ENCODE measurements at places on chromosomes 3 and 15.

DNA sequence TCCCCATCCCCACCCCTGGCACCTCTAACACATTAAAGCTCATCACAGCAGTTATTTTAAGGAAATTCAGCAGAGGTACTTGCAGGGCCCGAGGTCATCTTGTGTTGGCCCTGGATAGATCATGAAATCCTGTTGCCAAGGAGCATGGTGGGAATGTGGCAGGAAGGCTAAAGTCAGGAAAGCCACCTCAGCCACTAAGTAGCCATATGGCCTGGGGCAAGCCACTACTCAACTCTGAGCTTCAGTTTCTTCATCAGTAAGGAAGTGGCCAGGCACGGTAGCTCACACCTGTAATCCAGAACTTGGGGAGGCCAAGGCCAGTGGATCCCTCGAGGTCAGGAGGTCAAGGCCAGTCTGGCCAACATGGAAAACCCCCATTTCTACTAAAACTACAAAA is 55.9 kb downstream of the LIPC start:
- no peak for DNase-seq

- no peak for DNase-seq
Observed at GRCh38 chr15:90989040-90989768, 5.1 kb downstream of the PRC1 start.

GRCh38 chr3:55501905-55502304 is 14.8 kb upstream of the WNT5A start:
- DNase-seq: no peak

DNA sequence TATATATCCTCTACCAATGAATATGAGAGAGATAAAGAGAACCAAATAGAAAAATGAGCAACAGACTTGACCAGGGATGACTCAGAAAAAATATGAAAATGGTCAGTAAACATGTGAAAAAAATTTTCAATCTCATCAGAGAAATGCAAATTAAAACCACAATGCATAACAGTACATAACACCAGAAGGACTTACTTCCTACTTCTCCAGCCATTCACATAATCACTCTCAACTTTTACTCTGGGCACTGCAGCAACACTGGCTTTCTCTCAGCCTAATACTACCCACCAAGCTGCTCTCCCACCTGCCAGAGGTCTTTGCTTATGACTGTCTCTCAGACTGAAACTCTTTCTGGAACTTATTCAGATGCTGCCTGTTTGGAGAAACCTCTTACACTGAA is 49.4 kb downstream of the DPH6 start:
- DNase-seq: no peak

GRCh38 chr3:73874606-73875369 is 250.0 kb upstream of the PDZRN3 start:
- no peak for DNase-seq

DNA sequence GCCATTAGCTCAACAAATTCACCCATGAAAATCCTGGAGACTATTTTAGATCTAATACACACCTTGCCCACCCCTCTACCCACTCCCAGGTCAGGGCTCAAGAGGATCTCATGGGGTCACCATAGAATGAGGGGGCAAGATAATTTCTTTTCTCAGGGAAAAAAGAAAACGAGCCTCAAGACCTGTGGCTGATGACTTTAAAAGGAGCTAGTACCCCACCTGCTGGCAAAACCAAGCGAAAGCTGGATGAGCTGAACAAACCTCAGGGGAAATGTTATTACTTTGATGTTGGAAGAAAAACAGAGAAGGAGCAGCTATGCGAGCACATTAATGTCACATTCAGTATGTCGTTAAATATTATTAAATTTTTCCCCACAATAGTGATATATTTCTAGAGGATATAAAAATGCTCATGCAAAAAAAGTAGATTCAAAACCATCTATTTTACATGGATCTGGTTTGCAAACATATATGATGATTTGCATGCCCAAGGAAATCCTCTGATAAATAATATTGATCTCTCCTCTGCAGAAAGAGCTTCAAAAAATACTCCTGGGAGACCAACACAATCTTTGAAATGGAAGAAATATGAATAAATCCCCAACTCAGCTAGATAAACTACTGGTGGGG is 37.7 kb downstream of the PLD1 start:
- peak; percentile 30 for DNase-seq

All from stimulated activated CD4-positive, alpha-beta T cell treated with anti-CD3 and anti-CD28 coated beads, Interleukin-12 subunit alpha, Interleukin-12 subunit beta, amount 100 ng/mL, for 24 hours (primary cell).